ENCODE measurements at places on chromosomes 7 and 10.
A peak's percentile ranks its signal among the peaks of the same experiment; 100 is the strongest.

DNA sequence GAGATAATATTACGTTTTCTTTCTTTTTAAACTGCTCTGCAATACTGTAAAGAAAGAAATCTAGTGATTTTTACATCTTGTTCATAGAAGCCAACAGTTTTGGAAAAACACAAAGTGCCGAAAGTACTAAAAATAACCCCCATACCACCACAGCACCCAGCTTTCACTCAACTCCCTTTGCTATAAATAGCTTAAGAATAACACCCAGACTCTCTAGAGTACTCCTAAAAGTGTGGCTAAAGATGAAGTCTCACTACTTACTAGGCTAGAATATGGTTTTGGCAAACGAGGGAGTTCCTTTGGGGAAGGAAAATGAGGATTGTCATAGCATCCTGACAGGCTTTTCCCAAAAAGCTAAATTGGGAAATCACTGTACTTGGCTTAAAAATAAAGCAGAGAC is 151.8 kb upstream of the ANK3 start:
- DNase-seq, result no peak

DNA sequence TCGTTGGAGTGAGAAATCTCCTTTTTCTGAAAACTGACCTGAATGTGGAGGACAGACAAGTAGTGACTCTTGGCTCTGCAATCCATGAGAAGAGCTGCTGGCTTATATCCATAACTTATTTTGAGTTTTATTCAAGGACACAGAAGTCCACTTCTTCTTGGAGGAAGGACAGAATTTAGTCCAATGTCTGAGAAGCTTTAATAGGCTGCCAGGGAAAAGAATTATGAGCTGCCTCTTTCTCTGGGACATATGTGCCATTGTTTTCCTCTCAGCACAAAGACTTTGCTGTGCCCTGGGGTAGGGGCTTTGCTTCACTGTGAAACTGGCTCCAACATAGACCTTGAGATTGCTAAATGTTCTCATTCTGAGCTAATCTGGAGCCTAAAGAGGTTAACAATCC is 20.5 kb upstream of the AOC1 start:
- no peak for DNase-seq

DNA sequence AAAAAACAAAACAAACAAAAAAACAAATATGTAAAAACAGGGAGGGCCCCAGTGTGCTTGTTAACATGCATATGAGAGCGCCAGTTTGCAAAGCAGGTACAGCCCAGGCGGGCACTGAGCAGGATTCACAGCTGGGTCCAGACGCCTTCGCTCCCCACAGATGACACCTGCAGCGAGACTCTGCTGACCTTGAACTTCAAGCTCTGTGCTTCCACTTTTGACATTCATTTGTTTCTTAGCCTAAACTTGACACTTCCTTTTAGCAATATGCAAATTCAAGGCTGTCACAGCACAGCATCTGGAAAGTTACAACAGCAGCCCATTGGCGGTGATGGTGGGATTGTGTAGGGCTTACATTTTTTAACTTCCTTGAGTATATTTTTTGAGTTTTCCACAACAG is 88.8 kb upstream of the TNS3 start:
- no peak for DNase-seq

- DNase-seq, result no peak
These were observed 43.9 kb upstream of the GPAM start for GRCh38 chr10:112227331-112227987.

DNA sequence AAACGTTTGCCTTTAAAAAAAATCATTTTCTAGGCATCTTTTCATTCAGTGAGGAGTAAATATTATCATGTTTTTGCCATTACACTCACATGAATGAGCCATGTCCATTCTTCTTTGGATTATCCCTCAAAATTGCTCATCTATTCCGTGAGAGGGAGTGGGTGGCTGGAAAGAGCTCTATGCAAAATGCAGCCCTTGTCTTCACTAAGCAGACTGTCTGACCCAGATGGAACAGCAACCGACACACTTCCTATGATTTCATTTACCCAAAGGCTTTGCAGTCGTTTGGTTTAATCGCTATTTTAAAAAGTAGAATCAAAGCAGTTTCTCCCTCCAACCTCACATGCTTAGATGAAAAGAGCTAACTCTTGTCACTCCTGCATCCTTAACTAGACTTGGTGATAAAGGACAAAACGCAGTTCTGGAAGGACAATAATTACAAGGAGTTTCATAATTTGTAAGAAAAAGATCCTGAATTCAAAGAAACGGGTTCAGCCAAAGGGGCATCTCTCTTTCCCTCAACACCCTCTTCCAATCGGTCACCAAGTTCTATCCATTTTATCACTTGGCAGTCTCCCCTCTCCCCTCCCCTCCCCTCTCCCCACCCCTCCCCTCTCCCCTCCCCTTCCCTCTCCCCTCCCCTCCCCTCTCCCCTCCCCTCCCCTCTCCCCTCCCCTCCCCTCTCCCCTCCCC is 198.1 kb upstream of the STK17A start:
- DNase-seq, result no peak

GRCh38 chr7:100156331-100157068 is 2.0 kb downstream of the TRAPPC14 start:
- DNase-seq, result no peak

DNA sequence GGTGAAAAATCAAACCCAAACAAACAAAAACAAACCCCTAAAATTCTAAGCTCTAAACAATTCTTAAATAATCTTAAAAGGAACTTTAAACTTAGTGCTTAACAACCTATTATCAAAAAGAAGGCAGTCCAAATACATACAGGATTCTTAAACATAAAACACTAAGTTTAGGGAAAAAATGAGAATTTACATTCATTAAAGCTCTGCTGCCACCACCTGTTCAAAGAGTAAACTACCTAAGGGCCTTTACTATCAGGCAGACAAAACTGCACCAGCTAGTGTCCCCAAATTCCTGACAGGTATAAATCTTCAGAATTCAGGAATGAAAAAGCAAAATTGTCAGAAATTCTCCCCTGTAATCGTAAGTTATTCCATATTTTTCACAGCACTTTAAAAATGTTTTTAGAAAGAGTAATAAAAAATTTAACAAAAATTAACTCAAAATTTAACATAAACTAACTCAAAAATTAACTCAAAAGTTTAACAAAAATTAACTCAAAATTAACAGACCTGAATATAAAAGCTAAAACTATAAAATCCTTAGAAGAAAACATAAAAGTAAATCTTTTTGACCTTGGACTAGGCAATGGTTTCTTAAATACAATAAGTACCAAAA is 55.1 kb downstream of the PDZD8 start:
- DNase-seq, result no peak

GRCh38 chr7:51309361-51310130 is 7.1 kb downstream of the COBL start:
- DNase-seq, result no peak

DNA sequence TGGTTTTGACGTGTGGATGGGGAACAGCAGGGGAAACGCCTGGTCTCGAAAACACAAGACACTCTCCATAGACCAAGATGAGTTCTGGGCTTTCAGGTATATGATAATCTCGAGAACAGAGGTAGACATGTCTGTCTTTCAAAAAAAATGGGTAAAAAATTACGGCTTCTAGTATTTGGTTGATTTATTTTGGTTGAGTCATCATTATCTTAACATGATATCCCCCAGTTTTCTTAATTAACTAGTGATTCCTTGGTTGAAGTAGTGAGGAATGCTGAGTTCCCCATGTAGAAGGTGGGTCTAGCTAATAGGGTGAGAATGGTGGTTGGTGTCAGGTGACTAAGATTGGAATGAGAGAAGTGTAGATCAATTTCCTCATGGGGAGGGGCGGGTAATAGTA is 10.7 kb downstream of the LIPM start:
- DNase-seq, result no peak

DNA sequence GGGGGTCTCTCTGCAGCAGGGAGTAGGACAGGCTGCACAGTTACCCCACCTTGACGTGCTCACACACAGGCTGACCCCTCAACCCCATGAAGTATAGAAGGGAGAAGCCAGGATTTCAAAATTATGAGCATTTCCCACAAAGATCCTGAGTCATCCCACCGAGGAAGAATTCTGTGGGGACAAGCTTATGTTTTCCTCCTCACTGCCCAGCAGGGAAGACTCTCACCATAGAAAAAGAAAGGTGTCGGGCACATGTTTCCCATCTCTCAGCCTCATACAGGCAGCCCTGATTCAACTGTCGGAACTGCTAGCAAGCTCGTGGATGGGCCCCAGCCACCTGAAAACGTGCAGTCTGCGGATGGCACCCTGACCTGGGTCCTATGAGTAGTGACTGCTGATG is 499.7 kb upstream of the MKI67 start:
- no peak for DNase-seq

- peak; percentile 35 for DNase-seq
These were observed 35.9 kb downstream of the TCF7L2 start for GRCh38 chr10:112985690-112986543.

- DNase-seq, result peak; percentile 47
These were observed 54.4 kb downstream of the SH3PXD2A start for GRCh38 chr10:103800789-103801540.
